ENCODE measurements at places on chromosomes 7 and 10.

DNA sequence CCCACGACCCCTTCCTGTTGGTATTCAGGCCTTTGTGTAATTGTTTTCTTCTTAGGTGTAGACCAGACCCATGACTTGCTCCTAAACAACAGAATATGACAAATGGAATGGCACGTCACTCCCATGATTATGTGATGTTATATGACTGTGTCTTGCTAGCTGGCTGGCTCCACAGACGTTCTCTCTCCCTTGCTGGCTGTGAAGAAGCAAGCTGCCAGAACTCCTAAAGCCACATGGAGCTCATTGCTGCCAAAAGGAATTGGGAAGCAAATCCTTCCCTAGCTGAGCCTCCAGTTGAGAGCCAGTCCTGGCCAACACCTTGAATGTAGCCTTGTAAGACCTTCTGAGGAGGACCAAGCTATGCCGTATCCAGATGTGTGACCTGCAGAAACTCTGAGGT lies 74.2 kb downstream of the RAB18 start:
- no peak for DNase-seq

DNA sequence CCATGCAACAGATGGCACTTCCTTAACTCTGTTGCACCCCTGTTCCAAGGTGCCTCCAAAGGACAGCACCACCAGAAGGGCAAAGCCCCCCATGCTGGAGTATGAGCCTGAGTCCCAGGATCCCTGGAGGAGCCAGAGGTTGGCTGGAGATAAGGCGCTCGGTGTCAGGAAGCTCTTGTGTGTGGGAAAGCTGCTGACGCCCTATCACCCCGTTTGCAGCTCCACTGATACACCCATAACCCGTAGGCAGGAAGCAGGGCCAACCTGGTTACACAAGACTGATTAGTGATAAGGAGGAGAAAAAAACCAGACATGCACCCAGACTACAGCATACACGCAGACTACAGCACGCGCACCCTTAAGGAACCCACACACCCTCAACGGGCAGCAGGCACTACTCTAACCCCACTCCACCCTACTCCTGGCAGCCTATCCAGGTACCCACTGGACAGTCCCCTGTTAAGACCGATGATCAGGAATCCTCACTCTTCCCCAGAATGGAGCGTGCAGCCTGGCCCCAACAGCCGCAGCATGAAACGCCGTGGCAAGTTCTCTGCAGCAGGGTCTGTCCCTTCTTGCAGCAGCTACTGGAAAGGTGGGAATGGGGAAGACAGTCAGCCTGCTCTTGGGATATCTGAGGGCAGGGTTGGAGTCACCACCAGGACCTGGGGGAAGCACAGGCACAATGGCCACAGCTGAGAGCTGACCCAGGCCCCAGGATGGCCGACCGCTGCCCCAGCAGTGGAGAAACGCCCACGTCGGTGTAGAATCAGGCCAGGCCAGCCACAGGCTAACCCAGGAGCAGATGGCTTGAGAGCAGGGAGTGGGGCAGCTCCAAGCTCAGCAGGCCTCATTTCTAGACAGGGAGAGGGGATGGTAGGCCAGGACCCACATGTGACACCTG lies 38.3 kb upstream of the TUBB8 start:
- DNase-seq = no peak

- DNase-seq = no peak
Observed at GRCh38 chr7:107432261-107432660, 37.6 kb upstream of the GPR22 start.

DNA sequence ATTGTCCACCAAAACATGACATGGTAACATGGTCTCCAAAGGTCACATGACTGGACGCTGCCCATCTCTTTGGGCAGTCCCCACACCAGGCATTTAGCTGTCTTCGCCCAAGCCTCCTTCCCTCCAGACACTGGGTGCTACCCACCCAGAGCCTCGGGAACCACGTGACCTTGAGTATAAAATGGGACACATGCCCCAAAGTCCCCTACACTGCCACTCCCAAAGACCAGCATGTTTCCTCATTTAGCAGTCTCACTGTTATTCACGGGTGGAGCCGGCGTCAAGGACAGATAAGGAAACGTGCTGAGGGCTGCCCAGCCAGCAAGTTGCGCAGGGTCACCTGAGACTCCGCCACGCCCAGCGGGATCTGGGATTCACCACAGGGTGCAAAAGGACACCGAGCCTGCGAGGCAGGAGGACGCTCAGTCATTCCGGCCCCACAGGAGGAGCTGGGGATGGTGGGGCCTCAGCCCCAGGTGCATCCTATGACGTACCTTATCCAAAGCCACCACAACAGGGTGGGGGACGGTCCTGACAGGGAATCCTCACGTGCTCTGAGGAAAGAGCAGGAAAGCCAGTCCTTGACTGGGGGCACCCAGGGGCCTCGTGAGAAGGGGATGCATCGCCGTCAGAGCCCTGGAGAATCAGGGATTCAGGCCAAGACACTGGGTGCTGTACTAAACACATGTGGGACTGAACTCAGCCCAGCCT lies 226.9 kb downstream of the TNS3 start:
- DNase-seq = no peak

DNA sequence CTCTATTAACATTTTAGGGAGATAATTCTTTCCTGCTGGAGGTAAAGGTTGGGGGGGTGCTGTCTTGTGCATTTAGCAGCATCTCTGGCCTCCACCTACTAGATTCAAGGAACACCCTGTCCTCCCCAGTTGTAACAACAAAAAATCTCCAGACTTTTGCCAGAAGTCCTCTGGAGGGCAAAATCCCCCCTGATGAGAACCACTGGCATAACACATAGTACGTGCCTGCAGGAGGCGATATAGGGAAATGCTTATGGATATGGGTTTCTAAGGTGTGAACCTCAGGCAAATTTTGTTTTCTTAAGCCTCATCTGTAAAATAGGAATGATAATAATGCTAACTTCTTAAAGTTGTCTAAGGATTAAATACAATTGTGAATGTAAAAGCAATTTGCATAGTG lies 2.9 kb upstream of the OSBPL3 start:
- peak; percentile 25 for DNase-seq

GRCh38 chr10:13795653-13796555 lies 209.1 kb downstream of the PRPF18 start:
- DNase-seq = no peak

DNA sequence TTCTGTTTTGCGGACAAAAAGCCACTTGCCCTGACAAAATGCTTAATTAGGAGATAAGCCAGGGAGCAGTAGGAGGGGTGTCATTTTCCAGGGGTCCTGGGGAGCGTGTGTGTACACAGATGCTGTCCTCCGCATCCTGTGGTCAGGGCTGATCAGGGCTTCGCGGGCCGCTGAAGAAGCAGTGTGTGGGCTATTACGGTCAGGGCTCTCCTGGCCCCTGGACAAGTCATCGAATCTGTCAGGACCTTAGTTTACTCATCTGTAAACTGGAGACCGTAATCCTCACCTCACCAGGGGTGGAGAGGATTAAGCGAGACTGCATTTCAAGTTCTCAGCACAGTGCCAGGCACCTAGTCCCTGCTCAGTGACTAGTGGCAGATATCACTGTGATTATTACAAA lies 26.0 kb upstream of the MXI1 start:
- no peak for DNase-seq

All from Kasumi-1 (cell line).